Esophagus squamous epithelium (tissue), 5 donors: ENCODE measurements at places on chromosomes 1 and 21.

- no peak for DNase-seq
Measured at GRCh38 chr1:78279051-78279450, 211.7 kb upstream of the PTGFR start.

GRCh38 chr1:93979718-93980319 lies 70.6 kb upstream of the GCLM start:
- no peak for DNase-seq

DNA sequence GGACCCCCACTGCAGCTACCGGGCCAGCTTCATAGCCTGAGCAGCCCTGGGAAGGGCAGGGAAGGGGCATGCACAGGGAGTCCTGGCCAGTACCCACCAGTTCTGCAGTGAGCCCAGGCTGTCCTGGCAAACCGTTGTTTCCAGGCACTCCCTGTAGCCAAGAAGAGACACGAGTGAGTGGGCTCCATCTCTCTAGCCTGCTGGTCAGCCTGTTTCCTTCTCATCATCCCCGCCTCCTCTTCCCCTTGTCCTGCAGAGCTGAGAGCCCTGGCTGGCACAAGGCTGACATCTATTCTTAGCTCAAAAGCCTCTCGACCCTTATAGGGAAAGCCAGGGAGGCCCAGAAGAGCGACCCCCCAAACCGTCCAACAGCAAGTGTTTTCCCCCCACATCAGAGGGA lies 28.7 kb downstream of the COL16A1 start:
- no peak for DNase-seq

- no peak for DNase-seq
Measured at GRCh38 chr1:66266350-66266749, 267.6 kb upstream of the SGIP1 start.

DNA sequence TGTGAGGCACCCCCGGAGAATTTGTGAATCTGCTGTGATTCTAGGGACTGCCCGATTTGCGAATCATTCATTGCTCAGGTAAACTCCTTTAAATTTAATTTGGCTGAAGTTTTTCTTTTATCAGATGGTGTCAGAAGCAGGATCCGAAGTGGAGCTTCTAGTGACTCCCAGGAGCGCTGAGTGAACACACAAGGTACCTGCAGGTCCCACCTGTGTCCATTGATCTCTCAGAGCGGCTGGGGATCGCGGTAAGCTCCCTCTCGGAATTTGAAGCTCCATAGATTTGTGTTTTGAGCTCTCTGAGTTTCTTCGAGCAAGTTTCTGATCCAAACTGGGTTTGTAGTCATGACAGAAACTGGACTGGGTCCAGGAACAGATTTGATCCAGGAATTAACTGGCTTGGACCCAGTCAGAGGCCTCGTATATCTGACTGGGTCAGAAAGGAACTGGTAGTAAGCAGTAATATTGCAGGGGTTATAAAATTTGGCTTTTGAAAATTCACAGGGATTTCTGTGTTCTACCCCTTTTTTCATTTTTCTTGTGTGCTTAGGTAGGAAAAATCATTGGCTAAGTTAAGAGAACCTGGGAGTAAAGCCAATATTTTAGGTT lies 56.2 kb upstream of the EDEM3 start:
- DNase-seq = no peak

DNA sequence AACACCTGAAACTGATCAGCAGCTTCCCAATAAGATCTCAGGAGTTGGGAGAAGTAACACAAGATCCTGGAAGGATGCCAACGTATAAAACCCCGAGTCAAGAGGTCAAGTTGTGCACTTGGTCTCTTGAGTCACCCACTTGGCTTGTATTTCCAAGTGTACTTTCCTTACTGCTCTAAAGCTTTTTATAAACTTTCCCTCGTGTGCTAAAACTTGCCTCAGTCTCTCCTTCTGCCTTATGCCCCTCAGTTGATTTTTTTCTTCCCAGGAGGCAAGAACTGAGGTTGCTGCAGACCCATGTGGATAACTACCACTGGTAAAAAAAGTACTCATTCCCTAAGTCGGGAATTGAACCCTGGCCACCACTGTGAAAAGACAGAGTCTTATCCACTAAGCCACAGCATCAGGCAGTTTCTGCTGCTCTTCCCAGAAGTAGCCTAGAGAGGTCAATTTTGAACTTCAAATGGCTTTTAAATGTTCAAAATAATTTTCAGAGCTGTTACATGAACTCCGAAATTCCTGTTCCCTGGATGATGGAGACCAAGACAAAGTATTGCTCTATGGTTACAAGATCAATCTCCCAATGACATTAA lies 28.9 kb downstream of the ITLN2 start:
- no peak for DNase-seq

GRCh38 chr1:86754265-86754974 lies 50.0 kb downstream of the SH3GLB1 start:
- DNase-seq = no peak

GRCh38 chr1:93036672-93037071 lies 42.4 kb upstream of the MTF2 start:
- no peak for DNase-seq

GRCh38 chr1:244302876-244303609 lies 148.7 kb downstream of the ADSS2 start:
- DNase-seq = no peak

GRCh38 chr1:185325413-185325812 lies 8.4 kb upstream of the IVNS1ABP start:
- DNase-seq = no peak

DNA sequence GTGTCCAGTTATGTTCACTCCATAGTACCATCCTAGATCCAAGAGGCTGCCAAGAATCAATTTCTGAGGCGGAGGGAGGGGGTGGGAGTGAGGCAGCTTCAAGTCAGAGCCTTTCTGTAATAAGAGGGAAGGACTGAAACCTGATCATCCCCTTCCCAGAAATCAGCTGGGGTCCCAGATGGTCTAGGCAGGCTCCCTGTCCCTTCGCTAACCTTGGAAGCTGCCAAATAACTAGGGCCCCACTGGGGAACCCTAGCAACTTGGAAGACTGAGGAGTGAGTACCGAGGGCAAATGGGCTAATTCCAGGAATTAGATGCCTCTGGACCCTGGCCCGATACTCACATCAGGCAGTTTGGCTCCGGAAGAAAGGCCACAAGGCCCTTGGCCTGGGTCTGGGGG lies 113.3 kb downstream of the NAV1 start:
- DNase-seq = no peak

DNA sequence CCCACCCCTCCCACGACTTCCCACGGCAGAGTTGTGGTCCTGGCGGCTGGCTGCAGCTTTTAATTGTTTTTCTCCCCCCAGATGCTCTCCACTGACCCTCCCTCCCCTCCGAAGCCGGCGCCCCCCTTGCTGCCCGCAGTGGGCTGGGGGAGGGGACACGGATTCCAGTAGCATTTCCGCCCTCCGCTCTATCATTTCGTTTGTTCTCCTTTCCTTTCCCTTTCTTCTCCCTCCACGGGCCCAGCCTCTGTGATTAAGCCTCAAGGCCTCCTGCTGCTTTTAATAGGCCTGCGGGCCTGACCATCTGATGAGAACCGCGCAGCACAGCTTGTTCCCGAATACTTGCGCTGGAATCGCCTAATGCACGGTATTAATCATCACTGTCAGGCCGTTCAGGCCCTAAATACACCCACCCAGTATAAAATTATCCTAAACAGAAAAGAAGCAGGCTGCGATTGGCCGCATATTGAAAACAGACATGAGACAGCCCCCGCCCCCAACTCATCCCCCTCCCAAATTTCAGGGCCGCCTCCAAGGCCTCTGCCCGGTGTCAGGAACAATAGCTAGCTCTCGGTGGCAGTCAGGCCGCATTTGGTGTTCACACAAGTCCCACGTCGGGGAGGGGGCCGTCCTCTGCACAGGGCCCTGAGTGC lies 102.0 kb upstream of the ARHGEF16 start:
- no peak for DNase-seq

DNA sequence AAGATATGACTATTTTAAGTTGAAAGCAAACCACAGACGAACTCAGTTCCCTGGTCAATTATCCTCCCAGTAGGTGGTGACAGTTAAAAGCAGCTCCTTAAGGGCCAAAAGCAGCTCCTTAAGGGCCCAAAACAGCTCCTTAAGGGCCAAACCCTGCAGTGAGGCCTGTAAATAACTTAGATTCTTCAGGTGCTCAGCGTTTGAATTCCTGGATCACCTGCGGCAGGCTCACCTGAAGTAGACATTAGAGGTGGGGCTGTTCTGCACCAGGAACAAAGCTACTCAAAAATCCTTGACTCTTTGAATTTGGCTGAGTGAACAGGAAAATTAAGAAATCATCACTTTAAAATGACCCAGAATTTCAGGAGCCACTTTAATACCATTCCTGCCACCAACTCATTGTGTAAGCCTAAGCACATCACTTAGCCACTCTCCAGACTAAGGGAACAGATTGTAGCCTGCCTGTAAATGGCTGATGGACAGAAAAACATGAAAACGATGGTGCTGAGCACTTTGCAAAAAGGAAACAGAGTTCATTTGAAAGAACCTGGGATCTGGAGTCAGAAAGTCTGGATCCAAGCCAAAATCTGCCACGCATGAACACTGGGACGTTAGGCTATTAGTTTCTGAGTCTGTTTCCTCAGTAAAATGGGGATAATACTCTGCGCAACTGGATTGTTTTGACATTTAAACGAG lies 126.9 kb downstream of the LRIG2 start:
- no peak for DNase-seq

GRCh38 chr1:27785781-27786455 lies 12.9 kb downstream of the STX12 start:
- DNase-seq = no peak
